ENCODE measurements at places on chromosomes 1 and 21.

GRCh38 chr1:57217905-57218304, 206.0 kb downstream of the DAB1 start:
- no peak for DNase-seq

GRCh38 chr1:165524639-165525285, 19.0 kb upstream of the LRRC52 start:
- DNase-seq, result no peak

- DNase-seq, result no peak
Observed at GRCh38 chr1:221188458-221188857, 309.2 kb downstream of the HLX start.

- DNase-seq, result no peak
Observed at GRCh38 chr1:2569060-2569459, 12.9 kb downstream of the TNFRSF14 start.

DNA sequence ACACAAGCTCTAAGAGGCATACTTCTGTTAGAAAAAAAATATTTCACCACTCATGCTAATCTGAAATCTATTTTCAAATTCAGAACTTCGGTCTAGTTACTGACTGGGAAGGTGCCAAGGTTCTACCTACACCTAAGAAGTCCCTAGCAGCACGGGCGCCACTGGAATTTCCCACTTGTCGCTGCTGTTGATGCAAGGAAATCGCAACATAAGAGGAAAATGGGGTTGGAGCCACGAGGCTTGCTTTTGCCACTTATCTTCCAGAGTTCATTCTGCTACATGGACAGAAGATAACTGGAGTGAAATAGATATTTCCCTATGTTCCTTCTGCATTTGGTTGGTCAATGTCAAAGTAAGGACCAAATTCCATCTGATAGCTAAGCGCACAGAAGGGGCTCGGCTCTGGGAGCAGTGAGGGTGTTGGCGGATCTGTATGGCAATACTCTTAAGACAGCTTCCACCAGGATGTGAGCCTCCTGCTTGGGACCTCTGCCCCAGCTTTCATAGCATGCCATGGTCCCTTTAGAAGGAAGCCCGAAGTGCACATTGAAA, 47.2 kb downstream of the RCAN1 start:
- DNase-seq, result no peak

- DNase-seq, result no peak
Observed at GRCh38 chr1:92804721-92805201, 19.9 kb upstream of the EVI5 start.

- DNase-seq, result no peak
Observed at GRCh38 chr1:43121256-43121900, 50.7 kb downstream of the EBNA1BP2 start.

DNA sequence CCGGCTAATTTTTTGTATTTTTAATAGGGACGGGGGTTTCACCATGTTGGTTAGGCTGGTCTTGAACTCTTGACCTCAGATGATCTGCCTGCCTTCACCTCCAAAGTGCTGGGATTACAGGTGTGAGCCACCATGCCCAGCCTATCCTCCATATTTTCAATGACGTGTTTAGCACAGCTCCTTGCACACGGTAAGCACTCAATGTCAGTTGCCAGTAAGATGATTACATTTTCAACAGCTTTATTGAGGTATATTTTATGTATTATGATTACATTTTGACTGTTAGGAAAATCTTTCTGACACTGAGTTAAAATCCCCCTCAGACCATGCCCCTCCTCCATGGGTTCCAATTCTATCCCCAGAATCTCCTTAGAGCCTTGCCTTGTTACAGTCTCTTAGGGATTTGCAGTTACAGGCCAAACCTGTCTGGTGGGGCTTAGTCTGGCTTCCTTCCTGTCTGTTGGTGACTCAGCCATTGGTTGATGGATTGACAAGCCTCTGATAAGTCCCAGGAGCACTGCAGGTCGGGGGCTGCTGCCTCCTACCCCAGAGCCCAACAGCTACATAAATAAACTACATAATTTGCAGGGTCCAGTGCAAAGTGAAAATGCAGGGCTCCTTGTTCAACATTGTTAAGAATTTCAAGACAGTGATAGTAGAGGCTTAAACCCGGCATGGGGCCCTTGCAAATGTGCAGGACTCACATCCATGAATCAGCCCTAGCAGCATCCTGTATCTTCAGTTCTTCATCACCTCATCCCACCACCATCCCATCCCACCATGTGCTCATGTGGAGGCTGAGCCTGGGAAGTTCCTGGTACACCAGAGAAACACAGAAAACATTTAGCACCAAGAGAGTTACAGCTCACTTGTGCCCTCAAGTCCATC, 23.4 kb downstream of the COA7 start:
- no peak for DNase-seq

DNA sequence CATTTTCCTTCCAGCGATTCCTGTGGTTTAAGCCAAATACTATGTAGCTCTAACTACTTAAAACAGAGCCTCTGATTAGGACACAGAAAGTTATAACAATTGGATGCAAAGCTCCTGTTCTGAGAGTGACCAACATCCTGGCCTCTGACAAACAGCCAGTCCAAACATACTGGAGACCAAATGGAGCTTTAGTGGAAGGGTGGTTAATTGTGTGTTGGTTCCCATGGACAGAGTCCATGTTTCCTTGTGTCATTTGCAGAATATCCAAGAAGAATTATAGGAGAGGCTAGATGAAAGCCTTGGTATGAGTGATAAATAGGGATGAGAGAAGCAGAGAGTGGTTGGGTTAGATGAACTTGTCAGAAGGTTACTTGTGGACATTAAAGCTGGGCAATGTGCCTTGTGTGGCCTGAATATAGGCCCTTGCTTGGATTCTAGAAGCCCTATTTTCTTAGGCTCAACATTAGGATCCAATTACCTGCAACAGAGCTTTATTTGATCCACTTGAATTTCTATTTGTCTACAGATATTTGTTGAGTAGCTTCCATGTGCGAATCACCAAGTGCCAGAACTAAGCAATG, 180.5 kb upstream of the GORAB start:
- no peak for DNase-seq

- DNase-seq, result no peak
Observed at GRCh38 chr1:98706173-98706843, 44.8 kb downstream of the SNX7 start.

DNA sequence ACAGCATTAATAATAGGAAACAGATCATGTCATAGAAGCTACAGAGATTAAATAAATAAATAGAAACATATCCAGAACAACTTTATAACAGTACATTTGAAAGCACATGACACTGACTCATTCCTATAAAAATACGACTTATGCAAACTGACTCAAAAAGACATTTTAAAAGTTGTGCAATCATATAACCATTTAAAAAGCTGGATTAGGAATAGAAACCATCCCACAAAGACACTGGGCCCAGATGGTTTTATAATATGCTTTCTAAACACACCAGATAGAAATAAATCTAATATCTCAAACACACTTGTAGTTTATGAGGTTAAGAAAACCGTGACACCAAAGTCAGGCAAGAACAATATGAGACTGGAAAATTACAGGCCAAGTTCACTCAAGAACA, 47.6 kb downstream of the MATN1 start:
- no peak for DNase-seq

- peak; percentile 80 for DNase-seq
Observed at GRCh38 chr1:182781841-182782586, 7.6 kb upstream of the NPL start.

GRCh38 chr1:247448107-247448791, 9.7 kb downstream of the OR2B11 start:
- DNase-seq, result peak; percentile 12

GRCh38 chr1:202007805-202008489, 2.4 kb upstream of the ELF3 start:
- no peak for DNase-seq

DNA sequence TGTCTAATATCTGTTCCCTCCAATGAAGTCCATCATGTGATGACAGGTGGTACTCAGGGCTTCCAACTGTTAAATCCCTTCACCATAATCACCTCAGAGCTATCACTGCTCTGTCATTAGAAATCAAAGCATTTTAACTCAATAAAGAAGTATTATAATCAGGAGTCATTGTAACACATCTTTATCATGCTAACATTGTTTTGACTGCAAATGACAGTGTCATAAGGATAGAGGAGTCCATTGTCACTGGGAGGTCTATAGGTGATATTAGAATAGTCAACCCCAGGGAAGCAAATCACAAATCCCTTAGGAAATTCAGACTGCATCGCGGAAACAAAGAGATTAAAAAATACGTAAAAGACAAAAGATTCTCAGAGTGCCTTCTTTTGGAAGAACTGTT, 30.8 kb downstream of the LRRC53 start:
- DNase-seq, result no peak

DNA sequence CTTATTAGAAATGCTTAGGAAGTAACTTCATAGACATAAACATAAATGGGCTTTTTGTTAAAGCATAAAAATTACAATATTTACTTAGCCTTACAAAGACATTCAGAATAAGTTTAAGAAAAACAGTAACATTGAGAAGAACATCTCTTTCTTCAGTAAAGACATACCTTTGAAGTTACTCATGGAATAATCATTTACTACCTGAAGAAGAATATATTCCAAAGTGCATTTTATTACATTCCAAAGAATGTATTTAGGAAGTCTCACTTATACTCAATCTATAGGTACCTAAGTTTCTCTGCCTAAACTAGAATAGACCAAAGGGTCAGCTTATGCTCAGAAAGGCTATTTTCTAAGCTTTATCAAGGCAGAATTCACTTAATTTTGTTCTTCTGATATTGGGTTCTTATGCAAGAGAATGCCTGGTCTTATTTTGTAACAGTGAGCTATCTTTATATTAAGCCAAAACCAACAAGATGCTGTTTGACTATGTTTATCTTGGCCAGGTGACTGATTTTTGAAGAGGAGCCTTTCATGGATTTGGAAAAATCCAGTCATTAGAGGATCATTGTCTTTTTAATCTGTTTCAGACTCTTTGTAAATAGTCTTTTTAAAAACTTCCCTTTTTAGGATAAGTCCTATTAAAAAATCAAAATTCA, 110.1 kb downstream of the OLFML2B start:
- DNase-seq, result no peak

DNA sequence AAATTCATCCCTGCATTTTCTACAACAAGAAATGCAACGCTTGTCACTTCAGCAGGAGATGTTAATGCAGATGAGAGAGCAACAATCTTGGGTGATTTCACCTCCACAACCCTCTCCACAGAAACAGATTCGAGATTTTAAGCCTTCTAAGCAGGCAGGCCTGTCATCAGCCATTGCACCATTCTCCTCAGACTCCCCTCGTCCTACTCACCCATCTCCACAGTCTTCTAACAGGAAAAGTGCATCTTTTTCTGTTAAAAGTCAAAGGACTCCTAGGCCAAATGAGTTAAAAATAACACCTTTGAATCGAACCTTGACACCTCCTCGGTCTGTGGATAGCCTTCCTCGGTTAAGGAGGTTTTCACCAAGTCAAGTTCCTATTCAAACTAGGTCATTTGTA, 23.4 kb upstream of the GPR25 start:
- DNase-seq, result no peak

DNA sequence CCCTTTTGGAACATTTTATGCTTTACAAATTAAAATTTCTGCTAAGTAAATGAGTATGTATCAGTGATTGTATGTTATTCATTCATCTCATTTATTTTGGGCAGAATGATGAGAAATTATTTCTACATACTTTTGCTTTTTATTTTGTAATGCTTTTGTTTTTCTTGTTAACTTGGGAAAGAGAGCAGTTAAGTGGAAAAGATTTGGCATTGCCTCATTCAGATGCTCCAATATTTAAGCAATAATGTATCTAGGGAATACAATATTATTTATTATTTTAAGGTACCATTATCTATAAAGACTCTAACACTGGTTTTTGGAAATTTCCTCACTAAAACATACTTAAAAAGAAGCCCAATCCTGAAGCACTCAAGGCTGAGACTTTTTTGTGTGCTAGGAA, 431.8 kb downstream of the NEGR1 start:
- no peak for DNase-seq

DNA sequence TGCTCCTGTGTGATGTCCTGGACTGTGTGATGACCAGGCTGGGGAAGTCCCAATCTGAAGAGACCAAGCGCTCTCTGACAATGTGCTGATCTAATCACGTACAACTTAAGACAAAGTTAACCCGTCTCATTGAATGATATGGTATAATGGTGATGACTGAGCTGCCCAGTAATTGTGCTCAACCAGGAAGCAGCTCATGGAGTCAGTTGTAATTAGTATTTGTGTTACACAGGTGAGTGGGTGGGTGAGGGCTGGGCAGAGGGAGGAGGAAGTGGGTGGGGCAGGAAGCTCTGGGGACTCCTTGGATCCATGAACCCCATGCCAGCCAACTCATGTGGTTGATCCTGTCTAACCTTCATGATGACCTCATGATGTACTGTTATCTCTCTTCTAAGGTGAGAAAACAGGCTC, 8.7 kb upstream of the ECE1 start:
- DNase-seq, result no peak

GRCh38 chr1:88317396-88317795, 366.7 kb upstream of the PKN2 start:
- DNase-seq, result no peak

DNA sequence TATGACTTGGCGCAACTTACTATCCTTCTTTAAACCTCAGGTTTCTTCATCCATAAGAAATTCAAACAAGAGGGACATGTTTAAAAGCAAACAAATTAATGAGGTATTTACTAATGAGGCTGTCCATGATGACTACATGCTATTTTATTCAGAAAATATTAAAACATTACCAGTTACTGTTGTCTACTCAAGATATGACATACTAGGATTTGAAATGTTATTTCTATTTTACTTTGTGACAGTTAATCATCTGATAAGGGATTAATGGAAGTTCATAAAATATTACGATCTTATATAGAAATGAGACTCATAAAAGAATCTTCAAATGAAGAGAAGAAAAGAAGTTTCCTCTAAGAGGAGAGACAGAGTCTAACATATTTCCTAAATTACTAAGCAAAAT, 80.1 kb downstream of the SPATA6 start:
- no peak for DNase-seq

GRCh38 chr1:202038688-202039346, 28.4 kb downstream of the ELF3 start:
- DNase-seq, result no peak

- DNase-seq, result no peak
Observed at GRCh38 chr1:228753786-228754360, 18.6 kb downstream of the RHOU start.

DNA sequence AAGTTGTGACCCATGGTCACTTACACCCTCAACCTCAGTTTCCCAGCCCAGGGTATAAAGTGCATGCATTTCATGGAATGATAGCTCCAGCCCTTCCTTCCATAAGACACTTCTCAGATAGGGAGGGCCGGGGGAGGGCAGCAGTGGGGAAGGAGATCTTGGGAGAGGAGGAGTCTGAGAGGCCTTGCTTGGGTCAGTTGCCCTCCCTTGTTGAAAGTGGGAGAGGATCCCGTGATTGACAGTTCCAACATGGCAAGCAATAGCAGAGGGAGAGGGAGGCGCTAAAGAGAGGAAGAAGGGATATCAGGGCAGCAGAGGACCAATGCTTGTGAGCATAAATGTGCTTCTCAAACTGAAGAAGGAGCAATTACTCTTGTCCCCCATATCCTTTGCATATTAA, 244.4 kb downstream of the CHRM3 start:
- DNase-seq, result no peak

GRCh38 chr1:232472485-232473041, 157.4 kb downstream of the SIPA1L2 start:
- no peak for DNase-seq

GRCh38 chr1:81998165-81998564, 197.4 kb downstream of the ADGRL2 start:
- DNase-seq, result no peak

Data from activated naive CD8-positive, alpha-beta T cell treated with anti-CD3 and anti-CD28 coated beads, Interleukin-2, amount 50 U/mL, for 24 hours (primary cell).